ENCODE measurements at places on chromosomes 5 and 9.
A peak's percentile ranks its signal among the peaks of the same experiment; 100 is the strongest.

- no peak for DNase-seq
Observed at GRCh38 chr9:116336133-116336862, 182.7 kb downstream of the PAPPA start.

DNA sequence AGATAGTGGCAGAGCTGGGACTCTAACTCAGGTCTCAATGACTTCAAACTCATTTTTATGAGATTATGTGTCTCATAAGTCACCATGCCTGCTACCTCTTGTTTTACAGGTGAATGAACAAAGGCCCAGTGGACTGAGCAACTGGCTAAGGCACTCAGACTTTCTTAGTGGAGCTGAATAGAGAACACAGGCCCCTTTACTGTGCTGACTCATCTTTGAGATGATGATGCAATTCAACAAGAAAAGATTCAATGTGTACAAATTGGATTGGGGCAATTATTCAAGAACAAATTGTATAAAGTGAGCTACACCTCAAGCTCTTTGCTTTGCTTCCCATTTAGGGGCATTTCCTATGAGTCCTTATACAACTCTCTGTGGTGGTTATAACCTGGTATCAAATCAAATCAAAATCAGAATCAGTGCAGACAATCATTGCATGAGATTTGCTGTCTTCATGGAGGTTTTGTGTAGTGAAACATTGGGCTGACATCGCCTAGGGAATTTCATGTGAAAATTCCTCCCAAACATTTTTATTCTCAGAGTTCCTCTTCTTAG is 84.3 kb upstream of the PPP2R2B start:
- peak; percentile 42 for DNase-seq

DNA sequence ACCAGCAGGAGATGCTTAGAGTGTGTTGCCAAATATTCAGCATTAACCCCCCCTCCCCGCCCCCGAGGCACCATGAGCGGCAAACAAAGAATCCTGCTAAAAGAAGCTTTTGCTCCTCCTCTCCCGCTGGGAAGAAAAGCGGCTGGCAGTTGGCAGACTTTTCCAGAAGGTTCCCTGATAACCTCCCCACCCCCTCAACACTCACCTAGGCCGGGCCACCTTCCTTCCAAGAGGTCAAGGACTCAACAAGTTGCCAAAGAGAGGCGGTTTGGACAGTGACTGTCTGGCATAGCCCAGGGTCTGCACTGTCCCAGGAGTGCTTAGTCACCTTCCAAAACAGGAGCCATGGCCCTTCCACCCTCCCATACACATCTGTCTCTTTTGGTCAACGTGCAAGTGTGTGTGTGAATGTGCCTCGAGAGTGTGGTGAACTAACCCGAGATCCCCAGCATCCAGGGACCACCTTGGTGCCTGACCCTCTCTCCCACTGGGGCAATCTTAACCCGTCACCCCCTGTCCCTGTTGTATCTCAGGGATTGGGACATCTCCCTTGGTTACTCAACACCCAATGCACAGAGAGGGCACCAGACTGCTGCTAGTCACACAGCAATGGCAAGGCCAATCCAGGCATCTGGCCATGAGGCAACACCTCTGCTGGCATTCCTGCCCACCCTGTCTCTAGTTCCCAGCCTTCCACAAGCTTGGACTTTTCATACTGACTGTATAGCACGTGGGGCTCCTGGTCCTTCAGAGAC is 18.9 kb downstream of the CAMK2A start:
- no peak for DNase-seq

- no peak for DNase-seq
Observed at GRCh38 chr5:99814321-99815063, 720.7 kb upstream of the FAM174A start.

DNA sequence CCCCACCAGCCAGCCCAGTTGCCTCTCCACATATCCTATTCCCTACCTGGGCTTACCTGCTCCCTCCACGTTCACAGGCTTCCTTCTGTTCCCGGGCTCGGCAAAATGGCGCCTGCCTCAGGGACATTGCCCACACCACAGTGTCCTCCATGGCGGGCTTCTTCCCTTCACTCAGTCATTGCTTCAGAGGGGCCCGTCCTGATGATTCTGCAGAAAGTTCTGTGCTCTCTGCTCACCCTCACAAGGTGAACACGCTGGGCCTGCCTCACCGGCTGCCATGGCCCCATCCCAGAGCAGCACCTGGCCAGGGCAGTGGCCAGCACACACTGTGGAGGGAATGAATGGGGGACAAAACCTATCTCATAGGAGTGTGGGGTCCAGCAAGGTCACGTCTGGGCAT is 313.0 kb downstream of the GADD45G start:
- no peak for DNase-seq

Measured in fibroblast of upper back skin (primary cell).